ENCODE measurements at places on chromosomes 1 and 21. TPM values are rescaled to one million over a fixed set of nuclear protein-coding genes. Genes with fewer than 3 reads are reported as not detected.

OPN3 gene
- total RNA-seq = 39.1 TPM

SH3D21 gene
- 22.8 TPM for total RNA-seq

TACSTD2 gene
- total RNA-seq = 1.2 TPM

F5 gene
- total RNA-seq = 0.54 TPM

TAF13 gene
- total RNA-seq = 49.4 TPM

CFAP126 gene
- not detected for total RNA-seq
